ENCODE measurements at places on chromosomes 1 and 21.

GRCh38 chr1:208499026-208499425 lies 254.8 kb upstream of the PLXNA2 start:
- no peak for DNase-seq

GRCh38 chr1:159879977-159880376 lies 17.5 kb upstream of the VSIG8 start:
- no peak for DNase-seq

DNA sequence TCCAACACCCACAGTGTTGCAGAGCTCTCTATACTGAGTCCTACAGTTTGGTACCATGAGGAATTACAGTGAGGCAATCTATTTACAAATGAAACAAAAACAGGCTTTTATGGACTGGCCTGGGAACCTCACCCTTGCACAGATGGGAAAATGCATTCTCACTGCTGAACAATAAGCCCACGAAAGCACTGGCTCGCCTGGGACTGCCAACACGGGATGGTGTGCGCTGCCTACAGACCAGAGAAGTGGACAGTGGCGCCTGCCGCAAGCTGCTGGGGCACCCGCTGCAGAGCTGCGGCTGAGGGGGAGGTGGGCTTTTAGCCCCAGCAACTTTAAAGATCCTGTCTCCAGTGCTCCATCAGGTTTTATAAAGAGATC lies 28.5 kb upstream of the ABCG1 start:
- no peak for DNase-seq

DNA sequence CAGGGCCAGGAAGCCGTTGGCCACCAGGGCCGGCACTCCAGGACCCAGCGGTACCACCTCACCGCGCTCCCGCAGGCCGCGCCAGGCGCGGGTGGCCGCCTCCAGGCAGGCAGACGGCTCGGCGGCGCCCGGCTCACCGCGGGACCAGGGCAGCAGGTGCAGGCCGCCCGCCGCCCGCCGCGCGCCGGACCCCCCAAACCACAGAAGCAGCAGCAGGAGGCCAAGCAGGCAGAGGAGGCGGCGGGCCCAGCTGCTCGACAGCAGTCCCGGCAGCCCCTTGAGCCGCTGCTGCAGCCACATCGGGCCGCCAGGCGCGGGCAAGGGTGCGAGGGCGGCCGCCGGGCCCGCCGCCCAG lies 312 bp downstream of the KIAA2013 start:
- no peak for DNase-seq

- no peak for DNase-seq
Observed at GRCh38 chr1:208153386-208153785, 90.8 kb downstream of the PLXNA2 start.

All from B cell (primary cell).